Spinal cord (tissue), 10 donors: ENCODE measurements at places on chromosomes 2 and 18. TPM values are rescaled to one million over a fixed set of nuclear protein-coding genes. Genes with fewer than 3 reads are reported as not detected.
A peak's percentile ranks its signal among the peaks of the same experiment; 100 is the strongest.

- no peak for DNase-seq
Observed at GRCh38 chr2:216283038-216283900, 89.0 kb downstream of the MARCHF4 start.

GRCh38 chr2:149224543-149224942 lies 105.8 kb upstream of the LYPD6 start:
- no peak for DNase-seq

- DNase-seq, result no peak
Observed at GRCh38 chr2:1497122-1497611, 83.9 kb downstream of the TPO start.

Gene CDH2
- polyA plus RNA-seq, result 104 TPM

Gene FNDC4
- polyA plus RNA-seq, result 137 TPM

GRCh38 chr18:72830109-72830508 lies 37.7 kb downstream of the NETO1 start:
- DNase-seq, result peak; percentile 35

DNA sequence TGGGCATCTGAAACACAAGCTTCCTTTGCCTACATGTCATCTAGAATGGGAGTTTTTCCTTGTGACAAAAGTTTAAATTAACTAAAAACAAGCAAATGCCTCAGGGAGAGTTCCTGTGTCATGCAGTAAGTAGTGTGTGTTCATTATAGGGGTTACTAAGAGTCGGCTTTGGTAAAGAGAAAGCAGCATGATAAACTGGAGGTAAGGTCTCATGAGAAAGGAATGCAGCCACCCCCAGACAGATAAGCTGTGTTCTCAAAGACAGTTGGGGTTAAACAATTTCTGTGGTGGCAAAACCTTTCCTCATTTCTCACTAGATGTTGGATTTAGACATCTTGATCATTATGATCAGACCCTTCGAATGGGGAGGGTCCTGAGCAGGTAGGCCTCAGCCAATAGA lies 129.7 kb downstream of the MAP4K4 start:
- DNase-seq, result no peak

- DNase-seq, result peak; percentile 31
Observed at GRCh38 chr18:24231773-24232735, 93.2 kb downstream of the CABYR start.

Gene STON1
- polyA plus RNA-seq, result 19.5 TPM

- DNase-seq, result no peak
Observed at GRCh38 chr2:130810490-130810889, 26.2 kb upstream of the ARHGEF4 start.

Gene GAD1
- polyA plus RNA-seq, result 74.8 TPM

Gene MAP2
- polyA plus RNA-seq, result 397 TPM

GRCh38 chr2:19178175-19178574 lies 180.2 kb downstream of the OSR1 start:
- DNase-seq, result no peak

DNA sequence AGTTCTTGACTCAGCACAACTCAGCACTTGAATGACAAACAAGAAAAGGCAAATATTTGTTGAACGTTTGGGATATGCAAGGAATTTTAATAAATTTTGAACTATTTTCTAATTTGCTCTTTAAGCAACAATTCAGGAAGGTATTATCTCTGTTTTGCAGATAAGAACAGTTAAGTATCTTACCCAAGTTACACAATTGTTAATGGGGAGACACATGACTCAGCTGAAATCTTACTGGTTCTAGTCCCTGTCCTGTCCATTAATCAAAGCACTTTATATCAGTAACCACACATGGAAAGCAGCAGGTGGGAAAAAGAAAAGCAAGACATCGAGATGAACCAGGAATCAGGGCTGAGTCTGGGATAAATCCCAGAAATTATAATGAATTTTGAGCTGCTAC lies 493.9 kb upstream of the PIK3C3 start:
- no peak for DNase-seq

DNA sequence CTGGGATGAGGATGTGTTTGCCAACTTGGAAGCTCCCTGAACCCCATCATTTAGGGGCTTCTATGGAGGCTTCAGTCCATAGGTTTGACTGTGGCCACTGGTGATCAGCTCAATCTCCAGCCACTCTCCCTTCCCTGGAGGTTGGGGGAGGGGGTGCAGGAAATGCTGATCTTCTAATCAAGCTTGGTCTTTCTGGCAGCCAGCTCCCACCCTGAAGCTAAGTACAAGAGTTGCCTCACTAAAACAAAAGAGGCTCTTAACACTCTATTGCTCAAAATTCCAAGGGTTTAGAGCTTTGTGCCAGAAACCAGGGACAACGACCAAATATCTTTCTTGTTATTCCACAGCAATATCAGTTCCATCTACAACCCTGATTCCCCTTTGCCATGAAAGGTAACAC lies 19.4 kb upstream of the MPPE1 start:
- DNase-seq, result no peak

DNA sequence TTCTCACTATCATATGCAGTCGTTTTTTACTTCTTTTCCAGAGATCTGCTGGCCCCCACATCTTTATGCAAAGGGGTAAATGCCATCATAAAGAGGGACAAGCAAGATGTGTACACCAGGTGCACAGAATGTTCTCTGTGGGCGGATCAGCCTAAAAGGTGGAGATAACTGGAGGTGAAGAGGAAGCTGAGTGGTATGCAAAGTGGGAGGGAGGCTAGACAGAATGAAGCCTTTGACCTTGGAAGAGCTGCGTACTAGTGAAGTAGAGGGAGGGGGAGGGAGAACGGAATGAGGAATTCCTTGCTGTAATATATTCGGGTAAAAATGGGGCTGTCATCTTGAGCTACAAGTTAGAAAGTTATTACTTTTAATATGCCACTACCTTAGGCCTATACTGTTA lies 287.5 kb upstream of the VRK2 start:
- no peak for DNase-seq

Gene TMEM37
- 4.7 TPM for polyA plus RNA-seq

Gene PLGLB2
- polyA plus RNA-seq, result 5.9 TPM

DNA sequence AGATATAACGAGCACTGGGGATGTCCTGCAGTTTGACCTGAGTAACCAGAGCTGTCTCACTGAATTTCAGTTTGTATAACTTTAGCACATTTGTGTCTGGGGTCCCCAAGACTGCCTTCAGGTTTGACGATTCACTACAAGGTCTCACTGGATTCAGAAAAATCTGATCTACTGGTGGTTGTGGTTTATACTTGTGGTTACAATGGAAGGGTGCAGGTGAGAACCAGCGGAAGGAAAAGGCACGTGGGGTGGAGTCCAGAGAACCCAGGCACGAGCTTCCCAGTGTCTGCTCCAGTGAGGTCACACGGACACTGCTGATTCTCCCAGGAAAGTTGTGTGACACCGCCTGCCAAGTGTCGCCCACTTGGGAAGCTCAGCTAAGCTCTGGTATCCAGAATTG lies 126.0 kb downstream of the ZNF236 start:
- DNase-seq, result no peak

Gene OSBPL6
- polyA plus RNA-seq, result 17.5 TPM

- DNase-seq, result no peak
Observed at GRCh38 chr2:112168422-112169124, 30.4 kb downstream of the FBLN7 start.

DNA sequence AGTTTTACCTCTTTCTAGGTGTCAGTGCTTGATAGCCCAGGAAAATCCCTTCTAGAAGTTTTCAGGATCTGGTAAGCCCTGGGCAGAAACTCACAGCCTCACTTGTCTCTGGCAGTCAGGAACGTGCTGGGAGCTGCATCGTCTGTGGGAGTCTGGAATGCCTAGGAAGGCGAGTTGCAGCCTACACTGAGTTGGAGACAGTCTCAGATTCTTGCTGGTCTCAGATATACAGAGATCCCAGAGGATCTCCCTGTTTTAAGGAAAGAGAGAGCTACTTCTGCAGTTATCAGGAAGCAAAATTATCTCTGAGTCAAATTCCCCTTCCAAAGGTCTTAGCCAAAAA lies 104.4 kb upstream of the CDC42EP3 start:
- DNase-seq, result no peak

Gene ARHGAP15
- 9.6 TPM for polyA plus RNA-seq

DNA sequence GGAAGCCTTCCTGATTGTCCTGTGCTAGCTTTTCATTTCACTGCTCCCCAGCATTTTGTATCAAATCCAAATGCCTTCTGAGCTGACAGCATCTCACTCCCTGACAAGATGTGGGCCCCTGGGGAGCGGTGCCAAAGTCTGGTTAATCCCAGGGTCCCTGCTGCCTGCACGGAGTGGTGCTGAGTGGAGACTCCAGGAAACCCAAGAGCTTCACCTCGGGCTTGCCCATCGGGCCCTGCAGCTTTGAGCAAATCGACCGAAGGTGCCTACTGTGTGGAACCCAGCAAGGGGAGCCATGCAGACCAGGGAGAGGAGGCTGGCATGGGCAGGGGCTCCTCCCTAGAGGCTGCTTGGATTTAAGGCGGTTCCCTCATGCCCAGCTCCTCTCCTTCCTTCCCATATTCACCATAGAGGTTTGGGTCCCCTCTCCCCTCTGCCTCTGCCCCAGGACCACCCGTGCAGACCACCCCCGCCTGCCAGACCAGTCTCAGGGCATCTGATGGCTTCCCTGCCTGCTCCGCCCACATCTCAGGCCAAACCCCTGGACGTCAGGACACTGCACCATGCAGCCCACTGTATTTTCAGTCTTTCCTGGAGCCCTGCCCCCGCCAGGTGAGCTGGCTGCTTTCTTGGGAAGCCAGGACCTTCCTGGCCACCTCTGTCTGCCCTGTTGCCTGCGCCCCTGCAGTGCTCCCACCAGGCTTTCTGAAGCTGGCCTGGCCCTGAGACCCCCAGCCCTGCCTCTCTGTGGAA lies 37.8 kb downstream of the RRM2 start:
- no peak for DNase-seq

DNA sequence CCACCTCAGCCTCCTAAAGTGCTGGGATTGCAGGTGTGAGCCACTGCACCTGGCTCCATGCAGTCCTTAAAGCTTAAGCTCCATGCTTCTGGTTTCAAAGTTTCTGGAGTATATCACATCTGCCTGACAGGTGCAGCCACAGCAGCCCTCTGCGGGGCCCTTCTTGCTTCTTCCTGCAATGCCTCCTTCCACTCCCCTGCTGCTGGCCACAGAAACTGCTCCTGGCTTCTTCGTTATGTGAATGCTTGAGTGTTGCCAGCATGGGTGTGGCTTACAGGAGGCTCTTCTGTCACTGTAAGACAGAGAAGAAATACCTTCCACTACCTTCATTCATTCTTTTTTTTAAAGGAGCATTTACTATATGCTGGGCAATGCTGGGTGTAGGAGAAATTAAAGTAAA lies 10.1 kb upstream of the CCBE1 start:
- DNase-seq, result no peak

GRCh38 chr2:159925975-159926374 lies 128.0 kb upstream of the CD302 start:
- DNase-seq, result no peak

Gene STARD6
- polyA plus RNA-seq, result 0.44 TPM

Gene CPLX4
- 0.35 TPM for polyA plus RNA-seq

GRCh38 chr2:234873828-234874173 lies 78.0 kb upstream of the SH3BP4 start:
- DNase-seq, result no peak

- DNase-seq, result no peak
Observed at GRCh38 chr18:77112747-77113092, 19.9 kb downstream of the MBP start.

DNA sequence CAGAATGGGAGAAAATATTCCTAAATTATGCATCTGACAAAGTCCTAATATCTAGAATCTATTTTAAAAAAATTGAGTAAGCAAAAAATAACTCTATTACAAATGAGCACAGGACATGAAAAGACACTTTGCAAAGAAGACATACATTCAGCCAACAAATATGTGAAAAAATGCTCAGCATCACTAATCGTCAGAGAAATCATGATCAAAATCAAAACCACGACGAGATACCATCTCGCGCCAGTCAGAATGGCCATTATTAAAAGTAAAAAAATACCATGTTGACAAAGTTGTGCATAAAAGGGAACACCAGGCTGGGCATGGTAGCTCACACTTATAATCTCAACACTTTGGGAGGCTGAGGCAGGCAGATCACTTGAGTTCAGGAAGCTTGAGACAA lies 63.5 kb downstream of the EVA1A start:
- no peak for DNase-seq

Gene CERKL
- polyA plus RNA-seq, result 5.8 TPM
